Activated gamma-delta T cell treated with anti-CD3 and anti-CD28 coated beads, Interleukin-2, amount 50 U/mL, for 16 hours (primary cell): ENCODE measurements at places on chromosomes 2 and 18.

DNA sequence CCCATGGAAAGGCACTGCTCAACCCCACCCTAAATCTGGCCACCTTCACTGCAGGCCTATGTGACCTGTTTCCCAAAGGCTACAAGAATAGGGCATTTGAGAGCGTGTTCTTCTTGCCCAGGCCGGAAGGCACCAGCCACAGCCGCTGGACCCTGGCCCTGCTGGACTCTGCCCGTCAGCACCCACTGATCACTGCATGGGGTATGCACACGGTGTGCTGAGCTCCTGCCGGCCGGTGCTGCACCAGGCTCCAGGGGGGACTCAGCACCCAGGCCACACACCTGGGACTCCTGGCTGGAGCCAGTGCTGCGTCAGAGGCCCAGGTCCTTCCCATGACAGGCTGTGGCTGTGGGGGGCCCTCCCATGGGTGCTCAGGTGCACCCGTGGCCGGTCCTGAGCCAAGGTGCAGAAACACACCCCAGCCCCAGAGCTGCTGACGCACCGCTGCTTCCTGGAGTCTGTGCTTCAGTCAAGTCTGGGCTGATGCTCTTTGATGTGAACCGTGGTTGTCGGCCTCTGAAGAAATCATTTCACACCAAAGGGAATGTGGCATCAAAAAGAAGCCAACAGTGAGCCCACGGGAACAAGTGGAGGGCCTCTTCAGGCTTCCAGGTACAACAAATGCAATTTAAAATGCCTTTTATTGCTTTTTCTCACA lies 6.5 kb downstream of the KCNG2 start:
- DNase-seq, result no peak

DNA sequence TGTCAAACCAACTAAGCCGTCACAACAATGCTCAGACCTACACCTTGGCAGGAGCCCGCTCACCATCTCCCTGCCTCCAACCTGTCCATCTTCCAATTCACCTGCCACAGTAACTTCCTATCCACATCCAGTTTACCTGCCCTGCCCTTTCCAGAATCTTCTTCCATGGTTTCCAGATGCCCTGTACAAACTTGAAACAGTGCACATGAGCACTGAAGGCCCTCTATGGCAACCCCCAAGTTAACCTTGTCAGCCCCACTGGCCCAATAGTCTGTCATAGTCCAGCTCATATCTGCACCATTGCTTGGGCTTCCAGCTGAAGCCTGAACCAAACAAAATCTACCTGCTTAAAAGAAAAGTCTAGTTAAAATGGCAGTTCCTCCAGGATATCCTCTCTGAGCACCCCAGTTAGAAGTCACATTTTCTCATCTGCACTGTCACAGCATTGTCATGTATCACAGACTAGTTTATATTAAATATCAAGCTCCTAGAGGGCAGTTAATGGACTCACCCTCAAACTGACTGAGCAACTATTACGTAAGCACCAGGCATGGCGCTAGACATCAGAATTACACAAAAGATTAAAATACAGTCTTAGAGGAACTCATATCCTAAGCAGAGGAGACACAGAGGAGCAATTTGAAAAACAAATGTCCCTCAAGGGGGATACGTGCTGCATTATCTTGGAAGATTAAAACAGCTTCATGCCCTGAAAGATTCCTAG lies 11.6 kb downstream of the NFE2L2 start:
- no peak for DNase-seq

DNA sequence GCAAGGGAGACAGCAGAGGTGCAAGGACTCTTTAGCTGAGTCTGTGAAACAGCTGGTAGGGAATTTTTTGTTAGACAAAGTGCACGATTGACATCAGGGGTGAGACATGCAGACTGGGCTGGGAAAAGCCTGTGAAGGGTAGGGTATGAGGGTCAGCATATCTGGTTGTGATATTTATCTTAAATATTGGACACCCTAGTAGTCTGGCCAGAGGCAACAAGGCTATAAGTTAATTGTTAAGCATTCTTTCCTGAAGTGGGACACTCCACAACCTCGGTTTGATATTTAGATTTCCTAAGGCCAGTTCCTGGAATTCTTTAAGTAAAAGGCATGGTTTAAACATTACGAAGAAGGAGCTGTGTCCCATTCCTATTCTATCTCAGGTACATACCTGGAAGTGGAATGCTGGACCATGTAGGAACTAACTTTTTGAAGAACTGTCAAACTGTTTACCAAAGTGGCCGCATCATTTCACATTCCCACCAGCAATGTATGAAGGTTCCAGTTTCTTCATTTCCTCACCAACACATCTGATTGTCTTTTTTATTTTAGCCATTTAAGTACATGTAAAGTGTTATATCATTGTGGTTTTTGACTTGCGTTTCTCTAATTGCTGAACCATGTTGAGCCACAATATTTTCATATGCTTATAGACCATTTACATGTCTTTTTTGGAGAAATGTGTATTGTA lies 22.5 kb downstream of the EHBP1 start:
- no peak for DNase-seq

- no peak for DNase-seq
Observed at GRCh38 chr2:140601342-140601741, 1529.5 kb downstream of the LRP1B start.

DNA sequence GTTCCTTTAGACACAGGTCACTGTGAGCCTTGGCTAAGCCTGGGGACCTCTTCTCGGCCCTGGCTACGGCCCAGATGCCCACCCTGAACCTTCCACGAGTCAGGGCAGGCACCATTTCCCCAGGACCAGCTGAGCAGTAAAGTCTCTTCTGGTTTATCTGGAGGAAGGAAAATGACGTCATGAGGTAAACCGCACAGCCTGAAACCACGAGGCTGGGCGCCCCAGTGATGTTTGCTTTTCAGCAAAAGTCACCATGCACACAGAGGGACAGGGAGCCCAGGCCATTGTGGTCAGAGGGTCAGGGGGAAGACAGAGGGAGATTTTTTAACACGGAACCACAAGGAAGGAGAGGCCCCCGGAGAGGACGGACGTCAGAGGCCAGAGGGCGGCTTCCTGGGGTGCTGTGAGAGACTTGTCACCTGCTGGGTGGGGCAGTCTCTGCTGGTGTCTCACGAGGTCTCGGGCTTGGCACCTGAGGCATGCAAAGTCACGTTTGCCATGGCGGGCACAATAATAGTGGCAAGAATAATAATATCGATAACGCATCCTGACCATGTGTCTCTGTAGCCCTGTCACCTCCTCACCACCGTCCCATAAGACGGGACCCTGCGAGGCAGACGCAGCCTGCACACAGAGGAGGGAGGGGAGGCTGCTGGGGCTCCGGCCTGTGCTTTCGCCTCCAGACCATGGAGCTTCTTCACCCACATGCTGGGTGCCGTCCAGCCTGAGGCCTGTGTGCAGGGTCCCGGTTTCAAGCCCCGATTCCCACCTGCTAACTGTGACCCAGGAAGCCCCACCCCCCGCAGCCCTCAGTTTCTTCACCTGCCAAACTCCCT lies 33.2 kb upstream of the FOSL2 start:
- DNase-seq, result peak; percentile 67

DNA sequence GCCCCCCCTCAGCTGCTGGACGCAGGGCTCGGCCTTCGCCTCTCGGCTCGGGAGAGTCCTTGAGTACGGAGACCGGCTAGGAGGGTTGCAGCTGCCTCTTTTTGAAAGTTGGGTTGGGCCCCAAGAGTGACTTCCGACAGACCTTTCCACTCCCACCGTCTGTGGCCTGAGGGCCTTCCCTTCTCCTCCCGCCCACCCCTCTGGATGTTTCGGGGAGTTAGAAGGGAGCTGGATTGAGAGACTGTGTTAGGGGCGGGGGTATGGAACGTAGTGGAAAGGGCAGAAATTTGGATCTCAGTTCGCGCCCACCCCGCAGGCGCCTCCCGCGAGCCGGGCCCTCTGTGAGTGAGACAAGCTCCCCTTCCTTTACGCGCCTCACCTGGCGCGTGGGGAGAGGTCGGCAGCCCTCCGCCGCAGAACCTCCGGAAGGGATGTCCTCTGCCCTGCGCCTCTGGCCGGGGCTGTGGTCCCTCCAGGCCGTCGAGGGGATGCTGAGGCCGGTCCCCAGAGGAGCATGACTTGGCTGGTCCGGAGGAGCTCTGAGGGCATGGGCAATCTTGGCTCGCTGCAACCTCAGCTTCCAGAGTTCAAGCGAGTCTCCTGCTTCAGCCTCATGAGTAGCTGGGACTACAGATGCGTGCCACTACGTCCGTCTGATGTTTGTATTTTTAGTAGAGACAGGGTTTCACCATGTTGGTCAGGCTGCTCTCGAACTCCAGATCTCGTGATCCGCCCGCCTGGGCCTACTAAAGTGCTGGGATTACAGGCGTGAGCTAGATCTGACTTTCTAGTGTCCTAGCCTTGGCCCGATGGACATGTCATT lies 15.9 kb downstream of the C2orf74 start:
- peak; percentile 12 for DNase-seq

DNA sequence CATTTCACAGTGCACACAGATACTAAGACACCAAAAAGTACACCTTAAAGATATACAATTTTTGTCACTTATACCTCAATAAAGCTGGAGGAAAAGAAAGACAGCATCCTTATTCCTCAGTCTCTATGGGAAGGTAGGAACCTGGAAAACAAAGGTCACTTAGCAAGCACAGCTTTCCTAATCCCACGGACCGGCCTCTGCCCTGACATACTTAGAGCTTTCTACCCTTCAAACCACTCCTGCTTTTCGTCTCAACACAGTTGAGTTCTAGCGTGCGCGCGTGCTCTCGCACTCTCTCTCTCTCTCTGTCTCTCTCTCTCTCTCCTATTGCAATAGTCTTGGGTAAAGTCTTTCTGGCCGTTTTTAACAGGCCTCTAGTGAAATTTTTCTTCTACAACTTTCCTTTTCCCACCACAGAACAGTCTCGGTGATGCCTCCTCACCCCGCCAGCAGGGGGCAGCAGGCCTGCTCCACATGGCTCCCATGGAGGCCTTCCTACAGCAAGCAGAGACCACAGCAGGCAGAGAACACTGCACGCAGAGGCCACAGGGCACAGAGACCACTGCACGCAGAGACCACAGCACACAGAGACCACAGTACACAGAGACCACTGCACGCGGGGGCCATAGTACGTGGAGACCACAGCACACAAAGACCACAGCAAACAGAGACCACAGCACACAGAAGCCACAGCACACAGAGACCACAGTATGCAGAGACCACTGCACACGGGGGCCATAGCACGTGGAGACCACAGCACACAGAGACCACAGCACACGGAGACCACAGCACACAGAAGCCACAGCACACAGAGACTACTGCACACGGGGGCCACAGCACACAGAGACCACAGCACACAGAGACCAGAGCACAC lies 106.9 kb downstream of the FBXO15 start:
- peak; percentile 32 for DNase-seq

- no peak for DNase-seq
Observed at GRCh38 chr2:45494275-45494977, 116.6 kb downstream of the SRBD1 start.

- DNase-seq, result no peak
Observed at GRCh38 chr2:179354739-179355537, 90.3 kb upstream of the SESTD1 start.

GRCh38 chr2:64819774-64820688 lies 166.3 kb upstream of the SERTAD2 start:
- peak; percentile 17 for DNase-seq

DNA sequence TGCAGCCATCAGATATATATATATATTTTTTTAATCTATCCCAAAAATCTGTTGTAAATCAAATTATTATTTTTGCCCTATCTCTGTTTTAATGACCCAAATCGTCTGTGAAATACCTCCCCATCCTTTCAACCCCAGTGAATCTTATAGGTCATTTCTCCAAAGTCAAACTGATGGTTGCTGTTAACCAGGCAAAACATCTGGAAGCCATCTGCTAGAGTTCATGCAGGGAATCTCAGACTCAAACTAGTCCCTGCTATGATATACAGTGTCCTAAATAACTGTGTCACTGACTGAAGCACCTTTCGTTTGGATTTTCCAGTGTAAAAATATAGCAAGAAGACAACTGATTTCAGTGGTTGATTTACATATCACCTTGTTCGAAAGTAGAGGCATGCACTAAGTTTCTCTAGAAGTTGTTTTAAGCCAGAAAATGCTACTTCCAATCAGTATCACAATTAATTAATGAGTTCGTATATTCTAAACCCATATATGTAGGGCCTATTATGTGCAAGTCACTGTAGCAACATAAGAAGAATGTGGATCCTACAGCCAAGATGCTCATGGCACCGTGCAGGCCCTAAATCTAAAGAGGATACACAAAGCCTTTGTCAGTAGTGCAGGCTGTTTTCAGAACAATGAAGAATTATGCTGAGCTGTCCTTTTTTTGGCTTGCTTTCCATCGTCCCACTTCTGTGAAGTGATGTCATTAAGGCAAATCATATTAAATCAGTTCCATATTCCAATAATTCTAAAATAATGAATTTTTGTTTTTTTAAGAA lies 566.0 kb downstream of the STK39 start:
- DNase-seq, result no peak

GRCh38 chr18:31516437-31516836 lies 18.5 kb downstream of the DSG2 start:
- no peak for DNase-seq

GRCh38 chr2:64325852-64326577 lies 127.9 kb upstream of the LGALSL start:
- DNase-seq, result peak; percentile 44
